ENCODE measurements at places on chromosomes 2 and 18.

- no peak for DNase-seq
Observed at GRCh38 chr2:186064507-186064906, 325.9 kb downstream of the FSIP2 start.

GRCh38 chr2:226740039-226740648 is 59.5 kb downstream of the IRS1 start:
- no peak for DNase-seq

DNA sequence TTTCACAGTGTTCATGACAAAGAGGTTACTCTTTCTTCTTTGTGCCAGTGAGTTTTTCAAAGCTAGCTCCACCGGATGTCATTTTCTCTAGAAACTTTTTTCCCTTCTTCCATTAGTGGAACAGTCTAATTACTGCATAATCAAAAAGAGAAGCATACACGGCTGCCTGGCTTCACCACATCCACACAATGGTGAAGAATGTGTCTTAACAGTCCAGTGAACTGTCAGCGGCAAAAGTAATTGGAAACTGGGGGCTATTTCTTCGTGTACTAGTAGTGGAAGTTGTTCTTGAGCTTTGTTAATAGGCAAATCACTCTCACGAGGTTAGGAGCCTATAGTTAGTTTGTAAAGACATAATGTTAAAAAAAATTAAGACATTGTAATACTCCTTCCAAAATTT is 32.9 kb upstream of the PIK3C3 start:
- no peak for DNase-seq

DNA sequence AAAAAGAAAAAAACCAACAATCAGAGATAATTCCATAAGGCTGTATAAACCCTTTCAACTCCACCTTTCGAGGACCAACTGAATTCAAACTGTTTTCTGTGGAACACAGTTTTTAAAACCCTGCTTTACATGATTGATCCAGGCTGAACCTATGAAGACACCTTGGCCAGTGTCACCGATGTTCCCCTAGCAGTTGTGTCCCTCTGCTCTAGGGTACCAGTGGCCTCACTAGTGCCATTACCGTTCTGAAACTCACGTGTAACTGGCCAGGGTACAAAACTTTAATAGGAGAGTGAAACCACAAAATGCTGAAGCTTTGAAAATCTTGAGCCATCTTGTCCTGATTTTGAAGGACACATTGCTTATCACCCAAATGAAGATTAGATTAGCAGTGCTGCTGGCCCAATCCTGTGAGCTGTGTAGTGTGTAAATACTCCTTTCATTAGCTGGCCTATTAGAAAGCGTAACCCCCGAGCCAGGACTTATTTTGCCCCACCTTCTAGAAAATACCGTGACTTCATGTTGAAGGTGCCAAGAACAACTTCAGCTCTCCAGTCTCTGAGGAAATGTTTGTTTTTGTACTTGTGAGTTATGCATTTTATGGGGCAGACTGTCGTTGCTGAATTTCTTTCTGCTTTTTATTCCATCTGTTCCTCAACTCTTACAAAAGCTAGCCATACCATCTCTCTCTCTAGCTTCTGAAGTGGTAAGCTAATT is 147.8 kb upstream of the MAP3K20 start:
- no peak for DNase-seq

Measured in activated CD4-positive, CD25-positive, alpha-beta regulatory T cell treated with anti-CD3 and anti-CD28 coated beads, Interleukin-2, amount 50 U/mL, for 16 hours (primary cell).